BJ (cell line): ENCODE measurements at places on chromosomes 3 and 15. TPM values are rescaled to one million over a fixed set of nuclear protein-coding genes. Genes with fewer than 3 reads are reported as not detected.
A peak's percentile ranks its signal among the peaks of the same experiment; 100 is the strongest.

DNA sequence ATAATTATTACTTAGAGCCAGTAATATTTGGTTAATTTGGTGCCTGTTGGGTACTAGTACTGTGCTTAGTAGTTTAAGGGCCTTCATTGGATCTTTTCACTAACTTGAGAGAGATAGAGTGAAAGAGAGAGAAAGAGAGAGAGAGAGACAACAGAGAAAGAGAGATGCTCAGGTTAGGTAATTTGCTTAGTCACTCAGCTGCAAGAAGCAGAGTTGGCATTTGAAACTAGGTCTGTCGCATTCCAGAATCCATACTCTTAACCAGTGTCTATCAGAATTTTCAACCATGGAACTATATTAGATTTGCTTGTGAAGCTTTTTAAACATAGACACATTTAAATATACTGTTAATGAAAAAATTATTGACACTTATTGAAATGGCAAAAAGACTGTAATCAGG lies 31.1 kb upstream of the NUDT16 start:
- no peak for DNase-seq

GRCh38 chr15:89330119-89330518 lies 4.5 kb downstream of the POLG start:
- DNase-seq, result no peak

- DNase-seq, result no peak
Measured at GRCh38 chr3:89577637-89578530, 470.5 kb downstream of the EPHA3 start.

DNA sequence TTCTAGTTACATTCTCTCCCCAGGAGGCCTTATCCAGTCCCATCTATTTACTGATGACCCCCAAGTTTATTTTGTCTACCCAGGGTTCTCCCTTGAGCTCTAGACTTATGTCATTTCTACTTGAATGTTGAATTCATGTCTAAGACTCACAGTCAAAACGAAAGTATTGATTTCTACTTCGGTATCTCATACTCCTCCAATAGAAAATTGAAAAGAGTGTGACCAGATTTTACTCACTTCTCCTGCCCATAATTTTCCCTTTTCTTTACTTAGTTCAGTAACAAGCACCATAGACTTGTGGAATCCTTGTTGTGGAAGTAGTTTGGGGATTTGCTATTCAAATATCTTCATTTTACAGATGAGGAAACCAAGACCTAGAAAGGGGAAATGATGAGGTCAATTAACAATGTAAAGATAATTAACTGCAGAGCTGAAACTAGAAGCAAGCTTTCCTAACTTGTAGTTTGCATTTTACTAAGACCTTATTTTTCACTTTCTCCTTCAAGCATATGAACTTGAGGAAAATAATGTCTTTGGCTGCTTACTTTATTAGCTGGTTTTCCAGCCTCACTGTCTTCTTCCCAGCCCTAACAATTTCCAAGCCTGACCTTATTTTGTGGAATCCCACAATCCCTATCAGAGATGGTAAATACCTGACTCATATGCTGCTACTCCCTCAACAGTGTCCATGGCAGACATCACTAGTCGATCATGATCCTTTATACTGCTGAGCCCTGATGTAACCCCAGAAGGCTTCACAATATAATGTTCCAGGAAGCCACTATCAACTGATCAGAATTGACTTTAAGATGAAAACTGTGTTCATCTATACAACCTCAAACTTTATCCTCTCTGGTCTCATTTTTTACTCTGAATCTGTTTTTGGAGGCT lies 123.9 kb upstream of the AGBL1 start:
- DNase-seq, result no peak

DNA sequence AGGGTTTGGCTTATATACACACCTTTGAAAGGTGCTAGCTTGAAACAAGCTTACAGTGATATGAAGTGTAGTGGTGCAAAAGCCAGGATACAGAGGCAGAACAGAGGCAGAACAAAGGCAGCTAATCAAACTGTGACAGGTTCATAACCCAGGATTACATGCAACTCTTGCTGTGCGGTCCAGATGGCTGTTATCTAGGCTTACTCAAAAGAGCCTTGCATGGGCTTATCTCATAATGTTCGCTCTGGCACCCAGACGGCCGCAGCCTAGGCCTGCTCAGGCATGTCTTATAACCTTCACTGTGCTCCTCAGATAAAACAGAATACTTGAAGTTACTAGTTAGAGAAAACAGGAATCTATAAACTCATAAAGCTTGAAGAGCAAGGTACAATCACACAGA lies 22.8 kb upstream of the NOX5 start:
- no peak for DNase-seq

DNA sequence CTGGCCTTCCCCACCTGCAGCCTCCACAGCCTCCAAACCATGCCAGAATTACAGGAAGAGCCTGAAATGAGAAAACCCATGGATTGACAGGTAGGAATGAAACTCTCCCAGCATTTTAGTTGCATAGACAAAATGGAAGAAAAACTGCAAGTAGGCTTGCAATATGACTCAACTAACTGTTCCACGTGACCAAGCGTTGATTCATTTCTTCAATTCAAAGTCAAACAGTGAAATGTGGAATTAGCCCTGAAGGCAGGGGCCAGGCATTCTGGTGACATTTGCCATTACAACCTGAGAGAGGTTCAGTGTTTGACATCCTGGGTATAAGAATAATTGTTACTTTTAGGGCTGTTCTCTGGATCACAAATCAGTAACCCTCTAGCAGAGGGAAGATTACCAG lies 676.5 kb upstream of the CFAP20DC start:
- no peak for DNase-seq

DNA sequence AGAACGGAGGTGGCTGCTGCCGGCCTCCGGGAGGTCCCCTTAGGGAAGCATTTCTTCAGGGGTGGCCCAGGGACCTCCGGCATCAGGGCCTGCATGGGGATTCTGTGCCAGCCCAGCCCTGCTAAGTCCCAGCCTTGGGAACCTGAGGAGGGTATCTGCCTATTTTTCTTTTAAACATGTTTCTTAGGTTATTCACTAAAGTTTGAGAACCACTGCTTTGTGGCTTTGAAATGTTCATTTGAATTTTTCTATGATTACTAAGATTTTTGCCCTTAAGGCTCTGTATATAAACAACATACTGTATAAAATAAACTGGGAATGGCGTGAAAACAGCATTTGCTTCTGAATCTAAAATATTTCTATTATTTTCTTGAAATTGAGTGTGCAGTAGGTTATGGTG lies 24.4 kb downstream of the FAN1 start:
- no peak for DNase-seq

GRCh38 chr3:167936019-167936418 lies 159.7 kb downstream of the GOLIM4 start:
- no peak for DNase-seq

DNA sequence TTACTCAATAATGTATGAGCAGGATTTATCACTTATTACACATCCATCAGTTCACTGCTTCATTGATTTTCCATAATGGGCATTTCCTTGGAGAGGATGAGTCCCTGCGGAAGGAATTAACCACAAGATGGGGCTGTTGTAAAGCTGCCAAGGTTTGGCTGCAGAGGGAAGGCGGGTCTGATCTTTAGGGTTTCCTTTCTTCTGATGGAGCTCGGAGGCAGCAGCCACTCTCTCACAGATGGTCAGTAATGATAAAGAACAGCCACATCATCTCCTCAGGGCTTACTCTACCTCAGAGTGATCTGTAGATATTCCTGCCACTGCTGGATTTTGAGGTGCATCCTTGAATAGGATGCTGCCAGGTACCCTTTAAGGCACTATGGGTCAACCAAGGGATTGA lies 115.2 kb downstream of the USP13 start:
- DNase-seq, result peak; percentile 3

- DNase-seq, result no peak
Measured at GRCh38 chr3:140505213-140505612, 172.7 kb upstream of the TRIM42 start.

DNA sequence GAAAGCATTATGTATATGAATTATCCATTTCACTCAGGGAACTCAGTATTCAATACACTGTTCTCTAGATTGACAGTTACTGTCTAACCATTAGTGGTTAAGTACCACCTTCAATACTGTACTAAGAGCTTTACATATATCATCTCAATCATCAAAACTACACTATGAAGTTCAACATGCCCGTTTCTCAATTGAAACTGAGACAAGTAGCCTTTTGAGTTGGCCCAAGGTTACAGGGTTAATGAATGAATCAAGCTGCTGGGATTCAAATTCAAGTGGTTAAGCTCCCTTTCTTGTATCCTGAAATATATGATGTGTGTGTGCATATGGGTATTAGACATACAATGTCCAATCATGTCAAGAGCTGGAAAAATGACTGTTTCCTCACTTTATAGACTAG lies 5.8 kb downstream of the TASOR start:
- DNase-seq, result no peak

Gene RLBP1
- polyA plus RNA-seq, result not detected in 2 replicates

Gene GOLGA8R
- 1.1 and 1.4 TPM in 2 replicates for polyA plus RNA-seq

Gene CP
- 0.07 TPM in 1 of 2 replicates, not detected in the other for polyA plus RNA-seq

Gene MED12L
- 0.06 and 0.28 TPM in 2 replicates for polyA plus RNA-seq

Gene VILL
- 4.9 and 8.8 TPM in 2 replicates for polyA plus RNA-seq
